ELR (cell line): ENCODE measurements at places on chromosomes 2 and 18.
A peak's percentile ranks its signal among the peaks of the same experiment; 100 is the strongest.

DNA sequence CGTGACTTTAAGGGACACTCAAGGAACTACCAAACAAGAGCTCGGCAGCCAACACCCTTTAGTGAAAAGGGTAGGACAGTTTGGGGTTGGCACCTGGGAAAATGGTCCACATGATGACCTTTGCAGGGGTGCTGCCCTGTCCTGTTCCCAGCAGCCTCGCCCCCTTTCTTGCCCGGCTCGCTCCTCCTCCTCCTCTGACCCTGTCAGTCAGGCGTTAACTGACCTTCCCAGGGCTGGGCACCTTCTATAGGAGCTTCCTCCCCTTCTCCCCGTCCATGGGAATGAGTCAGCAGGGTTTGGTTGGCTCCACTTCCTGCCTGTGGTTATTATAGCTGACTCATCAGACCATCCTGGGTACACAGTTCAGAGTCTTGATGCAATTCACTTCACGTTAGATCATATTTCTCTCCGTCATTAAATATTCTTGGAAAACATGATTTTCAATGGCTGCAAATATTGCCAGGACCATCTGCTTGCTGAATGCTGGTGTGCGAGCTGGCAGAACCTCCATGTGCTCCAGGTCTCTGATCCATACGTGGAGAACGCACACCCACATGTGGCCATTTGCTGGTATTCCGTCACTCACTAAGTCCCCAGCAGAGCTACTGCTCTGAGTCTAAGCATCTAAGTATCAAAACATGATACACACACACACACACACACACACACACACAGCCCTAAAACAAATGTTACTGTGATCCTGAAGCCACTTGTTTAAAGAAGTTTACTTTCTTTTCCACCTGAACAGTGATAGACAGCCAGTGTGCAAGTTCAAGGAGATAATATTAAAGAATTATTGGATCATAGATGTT, 185.0 kb downstream of the ANAPC1 start:
- DNase-seq = peak; percentile 100

GRCh38 chr2:127585270-127585807, 49.9 kb downstream of the MYO7B start:
- DNase-seq = no peak

- DNase-seq = no peak
These were observed 84.3 kb downstream of the RPRM start for GRCh38 chr2:153394247-153394646.

- DNase-seq = no peak
These were observed 249.4 kb upstream of the KLHL29 start for GRCh38 chr2:23135481-23136100.

DNA sequence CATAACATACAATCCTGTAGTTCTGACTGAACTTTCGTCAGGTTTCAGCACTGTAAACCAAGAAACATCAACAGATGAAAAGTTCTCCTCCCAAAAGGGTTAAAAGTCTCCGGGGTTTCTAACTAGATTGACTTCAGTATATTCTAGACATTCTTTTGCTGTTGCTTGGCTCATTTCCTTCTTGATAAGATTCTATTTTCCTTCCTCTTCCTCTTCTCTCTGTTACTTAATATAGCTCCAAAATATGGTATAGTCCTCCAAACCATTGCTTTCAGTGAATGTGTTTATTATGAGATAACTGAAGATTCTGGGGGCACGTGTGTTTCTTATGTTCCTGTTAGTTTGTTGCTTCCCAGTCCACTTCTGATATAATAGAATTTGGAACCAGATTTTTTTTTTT, 46.4 kb upstream of the MAP4K3 start:
- no peak for DNase-seq

GRCh38 chr2:13413989-13414388, 697.3 kb downstream of the TRIB2 start:
- DNase-seq = peak; percentile 48

GRCh38 chr2:183035954-183036669, 2.1 kb downstream of the NCKAP1 start:
- peak; percentile 15 for DNase-seq

DNA sequence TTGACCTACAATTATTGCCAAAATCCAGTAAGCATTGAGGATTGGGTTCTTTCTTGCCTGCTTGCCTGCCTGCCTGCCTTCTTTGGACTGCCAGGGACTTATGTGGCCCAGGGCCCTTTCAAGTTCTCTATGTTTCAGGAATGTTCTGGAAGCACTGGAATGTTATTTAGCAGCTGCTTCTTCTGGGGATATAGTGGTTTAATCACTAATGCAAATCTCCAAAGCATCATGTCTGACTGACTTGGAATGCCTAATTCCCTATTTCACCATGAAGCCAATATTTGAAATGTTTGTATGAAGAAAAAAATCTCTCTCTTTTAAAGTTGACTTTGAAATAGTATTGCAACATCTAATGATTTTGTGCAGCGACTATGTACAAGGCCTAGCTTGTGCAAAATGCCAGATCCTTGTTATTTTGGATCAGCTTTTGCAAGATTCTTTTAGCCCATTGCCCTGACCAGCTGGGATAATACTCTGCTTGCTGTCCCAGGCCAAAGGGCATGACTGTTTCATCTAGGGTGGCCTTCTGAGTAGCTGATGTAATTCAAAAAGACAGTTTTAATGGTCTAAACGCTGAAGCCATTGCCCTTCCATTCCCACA, 204.6 kb downstream of the RND3 start:
- no peak for DNase-seq

DNA sequence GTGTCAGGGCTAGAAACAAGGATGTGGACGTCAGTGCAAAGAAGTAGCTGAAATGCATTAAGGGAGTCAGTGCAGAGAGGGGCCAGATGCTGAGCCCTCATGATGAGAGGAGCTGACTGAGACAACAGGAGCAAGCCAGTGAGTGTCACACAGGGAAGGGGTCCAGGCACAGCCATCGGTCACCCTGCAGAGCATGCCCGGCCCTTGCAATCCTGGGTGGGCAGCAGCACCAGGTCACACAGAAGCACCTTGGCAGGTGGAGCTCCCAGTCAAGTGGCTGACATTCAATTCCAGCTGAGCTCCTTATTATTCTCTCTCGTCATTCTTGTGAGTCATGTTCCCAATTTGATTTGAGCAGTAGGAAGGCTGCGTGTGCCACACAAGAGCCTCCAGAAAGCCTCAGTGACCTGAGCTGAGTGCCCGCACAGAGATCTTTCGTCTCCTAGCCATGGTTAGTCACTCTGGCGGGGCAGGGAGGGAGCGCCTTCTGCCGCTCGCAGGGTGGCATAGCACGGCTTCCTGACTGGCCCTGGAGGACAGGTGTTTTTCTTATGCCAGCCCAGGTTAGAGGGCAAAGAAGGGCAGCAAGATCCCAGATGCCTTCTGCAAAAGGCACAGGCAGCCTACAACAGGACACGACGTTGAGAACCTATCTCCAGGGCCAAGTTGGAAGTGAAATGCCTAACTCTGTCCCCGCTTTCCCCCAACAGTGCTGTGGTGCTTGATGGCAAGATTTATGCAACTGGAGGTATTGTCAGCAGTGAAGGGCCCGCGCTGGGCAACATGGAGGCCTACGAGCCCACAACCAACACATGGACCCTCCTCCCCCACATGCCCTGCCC, 220.9 kb downstream of the ATAD2B start:
- no peak for DNase-seq

- no peak for DNase-seq
These were observed 59.7 kb upstream of the SPOPL start for GRCh38 chr2:138441916-138442315.

DNA sequence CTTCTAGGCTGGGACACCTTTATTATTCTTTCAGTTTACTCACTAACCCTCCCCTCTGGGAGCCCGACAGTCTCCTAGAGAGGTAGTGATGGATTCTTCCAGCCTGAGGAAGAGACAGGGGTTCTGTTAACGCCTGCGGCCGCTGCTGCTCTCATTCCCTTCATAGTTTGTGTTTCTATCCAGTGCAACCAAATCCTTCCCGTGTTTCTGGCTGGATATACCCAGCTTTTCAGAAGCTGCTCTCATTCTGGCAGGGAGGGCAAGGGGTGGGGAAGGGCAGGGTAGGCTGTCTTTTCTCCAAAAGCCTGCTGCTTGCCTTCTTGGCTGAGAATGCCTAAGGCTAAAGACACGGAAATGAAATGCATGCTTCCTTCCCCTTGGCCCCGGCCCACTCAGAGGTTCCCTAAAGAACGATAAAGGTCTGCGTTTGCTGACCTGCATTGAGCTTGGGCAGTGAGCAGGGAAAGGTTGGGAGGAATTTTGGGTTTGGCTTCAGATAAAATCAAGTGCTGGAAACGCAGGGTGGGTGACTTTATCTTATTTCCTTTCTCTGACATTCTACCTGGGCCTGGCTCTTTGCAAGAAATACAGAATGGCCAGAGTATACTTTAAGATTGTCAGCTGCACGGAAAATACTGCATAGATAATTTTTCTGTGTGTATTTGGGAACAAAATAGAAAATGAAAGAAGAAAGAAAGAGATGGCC, 390.9 kb downstream of the NBAS start:
- DNase-seq = peak; percentile 69

DNA sequence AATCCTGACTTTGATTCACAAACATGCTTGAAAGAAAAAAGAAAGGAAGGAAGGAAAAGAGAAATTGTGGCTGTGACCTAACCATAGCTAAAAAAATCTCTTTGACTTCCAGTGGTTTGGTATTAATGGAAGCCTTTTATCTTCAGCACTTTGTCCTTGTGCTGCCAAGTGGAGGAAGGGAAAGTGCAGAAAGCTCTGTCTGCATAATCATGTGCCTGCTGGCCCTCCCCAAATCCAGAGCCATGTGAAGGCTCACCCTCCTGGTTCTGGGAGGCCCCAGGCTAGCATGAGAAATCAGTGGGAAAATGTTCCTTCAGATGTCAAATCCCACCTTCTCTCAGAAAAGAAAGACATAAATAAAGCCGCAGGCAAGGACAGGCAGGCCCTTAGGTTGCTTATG, 48.3 kb upstream of the BMPR2 start:
- DNase-seq = no peak

DNA sequence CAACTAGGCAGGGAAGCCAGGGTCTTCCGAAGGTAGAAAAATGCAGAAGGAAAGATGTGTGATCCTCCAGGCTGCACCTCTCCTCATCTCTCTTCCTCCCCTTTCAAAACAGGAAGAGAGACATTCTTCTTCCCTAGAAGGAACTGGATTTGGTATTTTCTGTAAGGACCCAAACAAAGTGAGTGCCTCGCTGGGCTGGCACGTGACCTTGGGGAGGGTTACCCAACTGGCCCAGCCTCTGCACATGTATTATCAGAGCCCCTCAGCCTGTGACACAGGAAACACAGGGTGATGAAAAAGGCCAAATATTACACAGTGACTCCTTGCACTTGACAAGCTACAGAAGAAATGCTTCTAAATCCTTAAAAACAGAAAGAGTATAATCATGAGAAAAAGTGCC, 2.3 kb downstream of the HJURP start:
- no peak for DNase-seq

GRCh38 chr2:182941121-182941722, 74.8 kb upstream of the FRZB start:
- DNase-seq = no peak

- DNase-seq = no peak
These were observed 137.5 kb downstream of the GPD2 start for GRCh38 chr2:156573710-156574109.

DNA sequence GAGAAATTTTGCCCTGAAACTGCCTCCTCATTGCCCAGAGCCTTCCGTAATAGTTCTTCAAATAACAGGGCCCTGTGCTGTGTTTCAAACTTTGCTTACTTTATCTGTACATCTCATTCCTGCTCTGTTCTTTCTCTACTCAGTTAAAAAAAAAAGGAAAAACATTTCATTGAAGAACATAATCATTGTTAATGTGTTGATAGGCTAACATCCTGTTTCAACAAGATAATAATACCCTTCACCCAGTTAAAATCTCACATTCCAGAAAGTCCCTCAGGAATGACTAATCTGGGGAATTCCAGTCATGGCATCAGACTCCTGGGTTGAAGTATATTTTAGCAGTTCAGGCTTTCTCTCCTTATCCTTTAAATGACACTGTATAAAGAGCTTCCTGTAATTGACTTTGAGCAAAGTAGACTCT, 45.6 kb upstream of the ITGAV start:
- DNase-seq = peak; percentile 94

- no peak for DNase-seq
These were observed 2156.1 kb upstream of the CELF4 start for GRCh38 chr18:39721712-39722111.

DNA sequence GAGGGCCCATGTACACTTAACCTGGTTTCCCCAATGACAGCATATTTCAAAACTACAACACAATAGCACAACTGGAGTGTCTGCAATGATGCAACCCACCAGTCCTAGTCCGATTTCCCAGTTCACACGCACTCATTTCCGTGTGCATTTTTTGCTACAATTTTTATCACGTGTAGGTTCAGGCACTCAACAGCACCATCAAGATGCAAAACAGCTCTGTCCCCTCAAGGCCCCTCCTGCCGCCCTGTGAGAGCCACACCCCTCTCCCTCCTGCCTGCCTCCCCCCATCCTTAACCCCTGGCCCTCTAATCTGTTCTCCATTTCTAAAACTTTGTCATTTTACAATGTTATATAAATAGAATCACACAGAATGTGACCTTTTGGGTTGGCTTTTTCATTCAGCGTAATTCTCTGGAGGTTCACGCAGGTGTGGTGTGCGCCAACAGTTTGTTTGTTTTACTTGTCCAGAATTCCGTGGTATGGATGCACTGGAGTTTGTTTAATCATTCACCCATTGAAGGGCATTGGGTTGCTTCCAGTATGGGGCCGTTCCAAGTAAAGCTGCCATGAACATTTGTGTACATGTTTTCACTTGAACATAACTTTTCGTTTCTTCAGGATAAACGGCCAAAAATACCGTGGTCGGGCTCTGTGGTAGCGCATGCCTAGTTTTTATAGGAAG, 8.4 kb downstream of the KCNIP3 start:
- DNase-seq = no peak

- no peak for DNase-seq
These were observed 48.5 kb upstream of the PELI1 start for GRCh38 chr2:64192664-64193105.

GRCh38 chr18:75530118-75530517, 102.6 kb upstream of the SMIM21 start:
- DNase-seq = no peak

DNA sequence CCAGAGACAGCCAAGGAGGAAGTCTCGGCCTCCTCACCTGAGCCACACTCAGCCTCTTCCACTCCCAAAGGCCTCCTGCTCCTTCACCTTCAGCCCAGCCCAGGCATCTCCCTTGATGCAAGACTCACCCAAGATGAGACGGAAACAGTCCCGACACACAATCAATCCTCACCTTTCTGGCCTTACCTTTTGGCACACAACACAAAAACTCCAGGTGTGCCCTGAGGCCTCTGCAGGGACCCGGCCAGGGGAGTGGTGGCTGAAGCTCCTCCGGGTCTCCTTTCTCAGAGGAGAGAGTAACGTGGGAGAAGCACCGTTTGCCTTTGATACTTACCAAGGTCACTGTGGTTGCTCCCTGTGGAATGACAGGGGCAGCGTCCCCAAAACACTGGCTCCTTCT, 23.8 kb upstream of the EFHD1 start:
- DNase-seq = no peak

- no peak for DNase-seq
These were observed 231.7 kb downstream of the KLHL29 start for GRCh38 chr2:23616630-23617029.
